Activated CD8-positive, alpha-beta T cell treated with anti-CD3 and anti-CD28 coated beads, Interleukin-2, amount 10 ng/mL, durations not matched to agents 7 days and 5 days (primary cell): ENCODE measurements at places on chromosomes 4 and X.

DNA sequence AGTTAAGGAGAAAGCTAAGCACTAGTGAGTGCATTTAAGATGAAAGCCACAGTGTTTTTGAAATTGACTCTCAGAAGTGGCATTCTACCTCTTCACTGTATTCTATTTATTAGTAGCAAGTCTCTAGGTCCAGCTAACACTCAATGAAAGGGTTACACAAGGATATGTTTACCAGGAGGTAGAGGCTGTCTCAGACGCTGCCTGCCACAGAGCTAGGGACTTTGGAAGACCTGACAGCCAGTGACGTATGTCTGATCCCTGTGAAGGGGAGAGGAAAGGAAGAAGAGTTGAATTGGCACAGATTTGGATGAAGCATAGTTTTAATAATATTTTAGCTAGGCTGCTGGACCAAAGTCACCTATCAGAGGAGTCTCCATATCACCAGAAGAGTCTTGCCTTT is 36.5 kb upstream of the KLHL2 start:
- DNase-seq = no peak

DNA sequence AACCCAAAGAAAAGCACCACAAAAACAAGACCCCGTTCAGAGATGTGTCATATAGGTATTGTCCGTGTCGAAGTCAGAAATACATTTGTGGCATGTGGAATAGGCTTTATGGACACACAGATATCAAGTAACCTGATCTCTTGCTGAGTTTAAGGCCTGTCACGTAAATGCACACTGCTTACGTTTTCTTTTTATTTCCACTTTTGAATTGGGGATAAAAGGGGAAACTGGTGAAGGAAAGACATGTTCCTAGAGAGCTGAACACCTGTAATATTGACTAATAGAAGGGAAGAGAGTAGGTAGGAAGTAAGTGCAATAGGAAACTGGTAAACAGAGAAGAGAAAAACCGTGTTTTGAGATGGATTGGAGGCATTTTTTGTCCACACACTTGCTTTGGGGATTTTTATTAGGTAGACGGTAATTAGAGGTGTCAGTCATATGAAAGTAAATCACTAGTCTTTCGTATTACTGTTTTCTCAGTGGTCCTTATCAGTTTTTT is 24.9 kb downstream of the TMEM131L start:
- no peak for DNase-seq

- no peak for DNase-seq
Measured at GRCh38 chrX:153571534-153571908, 27.4 kb downstream of the CCNQ start.

GRCh38 chr4:127656047-127656680 is 23.4 kb downstream of the INTU start:
- no peak for DNase-seq

DNA sequence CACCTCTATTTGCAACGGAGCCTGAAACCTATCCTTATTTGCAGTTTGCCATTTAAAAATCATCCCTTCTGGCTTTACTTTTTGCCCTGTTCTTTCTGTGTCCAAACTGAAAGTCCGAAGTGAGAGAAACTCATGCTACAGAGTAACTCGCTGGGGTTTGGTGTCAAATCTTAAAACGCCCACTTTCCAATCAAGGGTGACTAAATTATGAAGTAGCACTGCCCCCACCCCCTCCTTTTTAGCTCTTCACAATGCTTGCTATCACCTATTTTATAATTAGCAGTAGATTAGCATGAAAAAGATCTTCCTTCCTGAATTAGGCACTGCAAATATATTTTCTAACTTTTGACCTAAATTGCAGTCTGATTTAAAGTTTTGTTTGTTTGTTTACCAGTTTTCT is 52.5 kb downstream of the VGLL1 start:
- DNase-seq = no peak
